ENCODE measurements at places on chromosomes 7 and 10.

GRCh38 chr7:94228678-94229077, 166.0 kb upstream of the COL1A2 start:
- DNase-seq, result no peak

- DNase-seq, result no peak
These were observed 842 bp downstream of the KBTBD2 start for GRCh38 chr7:32890793-32891042.

DNA sequence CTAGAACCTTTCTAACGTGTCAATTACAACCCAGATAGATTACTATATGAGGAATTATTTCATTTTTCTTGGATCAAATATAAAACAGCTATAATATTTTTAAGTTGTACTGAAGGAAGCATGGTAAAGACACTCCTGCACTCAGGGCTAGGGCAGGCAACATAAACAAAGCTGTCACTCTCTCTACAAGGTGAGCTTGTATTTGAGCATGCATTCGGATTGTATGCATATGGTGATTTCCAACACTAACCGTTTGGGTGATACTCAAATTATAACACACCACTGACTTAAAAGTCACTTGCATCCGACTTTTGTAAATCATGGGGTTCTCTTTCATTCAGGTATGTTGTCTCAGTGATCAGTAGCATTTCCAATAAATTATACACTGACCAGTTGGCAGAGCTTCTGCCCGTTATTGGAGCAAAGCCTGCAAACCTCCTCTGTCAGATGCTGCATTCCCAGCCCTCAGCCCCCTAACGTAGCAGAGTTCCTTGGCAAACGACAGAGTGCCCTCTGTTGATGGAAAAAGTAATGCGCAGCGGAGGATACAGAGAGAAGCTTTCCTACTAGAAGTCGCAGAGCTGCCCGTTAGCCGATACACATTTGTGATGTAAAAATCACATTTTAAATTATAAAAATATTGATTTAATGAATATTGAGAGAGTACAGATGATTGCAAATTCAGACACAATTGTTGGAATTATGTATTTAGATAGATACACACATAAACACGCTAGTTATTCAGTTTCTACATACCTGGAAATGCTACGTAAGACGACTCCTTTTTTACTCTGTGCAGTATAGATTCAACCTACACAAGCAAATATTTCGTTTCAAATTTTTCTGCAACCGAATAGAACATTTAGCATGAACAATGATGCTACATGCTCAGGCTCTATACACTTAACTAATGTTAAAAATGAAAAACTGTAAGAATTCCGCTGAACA, 173.9 kb upstream of the SP4 start:
- no peak for DNase-seq

GRCh38 chr10:46218921-46219320, 67.9 kb upstream of the ANTXRL start:
- DNase-seq, result no peak

- DNase-seq, result no peak
These were observed 45.9 kb downstream of the MCMBP start for GRCh38 chr10:119826771-119827170.

All from cortex of kidney (tissue), 1 donor.